ENCODE measurements at places on chromosomes 6 and 20.
A peak's percentile ranks its signal among the peaks of the same experiment; 100 is the strongest.

DNA sequence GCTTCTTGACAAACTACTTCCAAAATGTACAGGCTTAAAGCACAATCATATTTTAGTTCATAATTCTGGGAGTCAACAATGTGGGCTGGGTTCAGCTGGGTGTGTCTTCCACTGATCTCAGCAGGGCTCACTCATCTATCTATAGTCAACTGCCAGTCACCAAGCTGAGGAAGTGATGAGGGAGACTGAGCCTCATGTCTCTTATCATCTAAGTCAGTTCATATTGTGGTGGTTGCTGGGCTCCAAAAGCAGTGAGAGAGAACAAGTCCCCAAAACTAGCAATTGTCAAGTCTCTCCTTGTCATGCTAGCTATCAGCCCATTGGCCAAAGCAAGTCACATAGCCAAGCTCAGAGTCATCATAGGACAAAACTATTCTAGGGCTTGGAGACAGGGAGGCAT lies 465.9 kb upstream of the ARID1B start:
- no peak for DNase-seq

- no peak for DNase-seq
These were observed 6.9 kb downstream of the OLIG3 start for GRCh38 chr6:137487181-137487868.

DNA sequence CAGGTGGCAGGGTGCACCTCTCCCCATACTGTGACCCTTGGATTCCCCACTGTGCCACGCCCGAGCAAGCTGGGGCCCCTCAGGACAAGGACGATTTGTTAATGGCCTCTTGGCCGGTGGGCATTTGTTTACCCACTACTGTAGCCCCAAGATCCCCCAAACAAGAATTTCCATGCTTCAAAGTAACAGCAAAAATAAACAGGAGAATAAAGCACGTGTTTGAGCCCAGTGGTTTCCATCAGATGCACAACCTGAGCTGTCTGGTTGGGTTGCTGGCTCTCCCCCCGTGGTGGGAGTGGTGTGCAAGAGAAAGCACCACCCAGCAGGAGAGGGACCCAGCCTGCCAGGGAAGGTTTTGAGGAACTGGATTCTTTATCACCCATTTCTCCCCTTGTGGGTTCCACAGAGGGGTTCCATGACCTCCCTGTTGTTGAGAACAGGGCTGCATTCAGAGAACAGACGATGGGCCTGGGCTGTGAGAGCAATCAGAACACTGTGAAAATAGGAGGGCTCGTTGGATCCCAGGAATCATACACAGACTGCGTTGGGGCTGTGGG lies 4.8 kb downstream of the CD93 start:
- no peak for DNase-seq

- DNase-seq = peak; percentile 45
These were observed 68.0 kb downstream of the PLAGL1 start for GRCh38 chr6:143940011-143940597.

GRCh38 chr6:35392111-35392702 lies 49.8 kb downstream of the PPARD start:
- no peak for DNase-seq

GRCh38 chr6:170063431-170063830 lies 227.4 kb downstream of the DLL1 start:
- no peak for DNase-seq

GRCh38 chr6:113690281-113691259 lies 166.6 kb upstream of the MARCKS start:
- peak; percentile 90 for DNase-seq

GRCh38 chr6:128456510-128457230 lies 63.7 kb downstream of the PTPRK start:
- no peak for DNase-seq

- DNase-seq = peak; percentile 80
These were observed 58.6 kb downstream of the LIN28B start for GRCh38 chr6:105015482-105015881.

- no peak for DNase-seq
These were observed 283.9 kb downstream of the FOXC1 start for GRCh38 chr6:1893470-1894130.

GRCh38 chr6:36624461-36625157 lies 30.4 kb downstream of the SRSF3 start:
- DNase-seq = no peak

DNA sequence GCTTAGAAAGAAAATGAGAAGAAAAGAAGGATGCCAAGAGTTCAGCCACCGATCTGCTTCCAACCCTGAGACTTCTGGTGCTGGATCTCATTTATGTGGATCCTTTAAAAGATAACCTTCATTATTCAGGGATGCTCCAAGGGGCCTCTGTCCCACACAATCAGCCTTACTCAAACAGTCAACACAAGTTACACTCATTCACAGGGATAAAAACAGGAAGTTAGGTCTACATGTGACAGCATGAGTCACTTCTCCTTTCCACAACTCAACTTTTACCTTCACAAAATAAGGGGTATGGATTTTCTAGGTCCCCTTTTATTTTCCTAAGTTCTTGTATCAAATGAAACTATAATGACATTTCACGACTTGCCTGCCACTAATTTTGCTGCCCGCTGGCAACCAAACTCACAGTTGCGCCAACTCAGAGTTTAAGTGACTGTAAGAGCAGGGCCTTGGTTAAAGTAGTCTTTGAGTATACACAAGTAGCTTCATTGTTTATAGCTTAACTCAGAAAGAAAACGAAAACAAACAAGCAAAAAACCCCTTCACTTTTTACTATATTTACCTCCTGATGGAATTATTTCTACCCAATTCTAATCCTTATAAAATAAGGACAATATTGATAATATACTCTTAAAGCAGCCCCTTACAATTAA lies 278.8 kb upstream of the RUNX2 start:
- peak; percentile 30 for DNase-seq

Measured in EL (cell line).